T-cell (primary cell): ENCODE measurements at places on chromosomes 12 and 14.

- DNase-seq: no peak
- H3K27ac ChIP-seq: no peak overlapping the region
- no peaks in the 10 kb centered on the region for H3K36me3 ChIP-seq
- H3K4me1 ChIP-seq: no peaks in the 10 kb centered on the region
- H3K27me3 ChIP-seq: no peaks in the 10 kb centered on the region
- H3K4me3 ChIP-seq: no peak overlapping the region
Observed at GRCh38 chr12:76588881-76589565, 29.5 kb upstream of the OSBPL8 start.

DNA sequence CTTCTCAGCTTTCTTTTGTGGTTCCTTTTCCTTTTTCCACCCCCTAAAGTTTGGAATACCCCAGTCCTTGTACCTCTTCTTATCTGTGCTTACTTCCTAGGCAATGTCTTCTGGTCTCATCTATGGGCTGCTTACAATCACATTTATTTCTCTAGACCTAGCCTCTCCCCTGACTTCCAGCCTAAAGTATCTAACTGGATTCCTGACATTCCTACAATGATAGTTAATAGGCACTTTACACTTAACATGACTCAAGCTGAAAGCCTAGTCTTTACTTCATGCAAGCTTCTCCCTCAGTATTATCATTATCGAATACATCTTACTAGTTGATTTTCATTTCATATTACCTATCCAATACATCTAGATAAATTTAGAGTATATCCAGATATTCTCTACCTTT lies 21.2 kb downstream of the CLECL1 start:
- H3K4me3 ChIP-seq: no peak overlapping the region
- H3K27me3 ChIP-seq: no peaks in the 10 kb centered on the region
- DNase-seq: no peak
- peaks cover 15% of the 10 kb centered on the region for H3K4me1 ChIP-seq
- H3K36me3 ChIP-seq: no peaks in the 10 kb centered on the region

- H3K27ac ChIP-seq: no peak overlapping the region
- no peaks in the 10 kb centered on the region for H3K36me3 ChIP-seq
- peaks cover 12% of the 10 kb centered on the region for H3K4me1 ChIP-seq
- H3K4me3 ChIP-seq: no peak overlapping the region
- no peak for DNase-seq
Observed at GRCh38 chr12:47097276-47097896, 17.6 kb upstream of the AMIGO2 start.

DNA sequence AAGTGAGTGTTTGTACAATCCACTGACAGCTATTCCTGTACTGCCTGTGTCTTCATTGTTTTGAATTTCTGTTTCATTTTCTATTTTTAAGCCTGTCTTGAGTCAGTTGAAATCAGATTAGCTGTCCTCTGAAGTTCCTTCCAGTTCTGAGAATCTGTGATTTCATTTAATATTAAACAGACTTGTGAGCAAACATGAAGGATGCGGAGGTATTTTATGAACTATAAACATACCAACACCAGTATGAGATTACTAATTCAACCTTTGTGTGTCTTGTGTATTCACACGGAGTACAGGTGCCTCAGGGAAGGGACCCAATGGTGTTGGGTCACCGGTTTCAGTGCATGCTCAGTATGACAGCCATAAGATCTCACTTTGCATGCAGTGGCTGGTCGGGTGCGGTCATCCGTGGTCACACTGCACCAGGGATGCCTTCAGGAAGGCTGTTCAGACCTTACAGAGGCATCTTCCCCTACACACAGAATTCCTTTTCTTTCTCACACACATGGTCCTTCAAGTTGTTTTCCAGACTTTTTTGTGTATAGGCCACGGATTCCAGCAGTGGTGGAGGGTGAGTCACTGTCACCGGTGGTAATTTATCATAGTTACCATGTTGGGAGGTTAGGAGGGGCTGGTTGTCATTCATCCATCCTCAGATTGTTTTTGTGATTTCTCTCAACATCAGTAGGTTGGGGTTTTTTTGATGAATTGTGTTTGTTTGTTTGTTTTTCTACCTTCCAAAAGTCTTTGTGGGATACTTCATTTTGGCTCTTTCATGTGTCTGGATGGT lies 103.0 kb upstream of the SFSWAP start:
- peaks cover 21% of the 10 kb centered on the region for H3K4me1 ChIP-seq
- no peak for DNase-seq
- H3K27ac ChIP-seq: peak overlapping the region; percentile 54

DNA sequence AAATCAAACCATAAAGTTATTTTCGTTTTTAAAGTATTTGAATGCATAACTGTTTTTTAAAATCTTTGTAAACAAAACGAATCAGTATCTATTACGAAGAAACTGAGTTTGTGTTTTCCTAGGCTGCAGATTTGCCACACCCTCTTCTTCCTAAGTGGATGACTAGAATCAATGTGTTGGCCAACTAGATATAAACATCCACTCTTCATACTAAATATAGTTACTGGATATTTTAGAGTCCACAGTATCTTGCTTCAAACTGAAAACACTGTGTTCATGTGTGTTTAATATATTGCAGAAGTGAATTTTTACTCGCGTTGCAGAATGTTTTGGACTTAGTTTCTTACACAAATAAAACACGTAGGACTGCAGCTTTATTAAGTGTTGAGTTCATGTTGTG lies 63.2 kb downstream of the KLHL28 start:
- H3K27ac ChIP-seq: no peak overlapping the region
- no peaks in the 10 kb centered on the region for H3K27me3 ChIP-seq
- peaks cover 9% of the 10 kb centered on the region for H3K4me1 ChIP-seq
- H3K36me3 ChIP-seq: no peaks in the 10 kb centered on the region
- H3K4me3 ChIP-seq: no peak overlapping the region
- no peak for DNase-seq

- DNase-seq: no peak
- H3K36me3 ChIP-seq: no peaks in the 10 kb centered on the region
- H3K27ac ChIP-seq: no peak overlapping the region
Observed at GRCh38 chr12:41634091-41634490, 446.0 kb downstream of the PDZRN4 start.

DNA sequence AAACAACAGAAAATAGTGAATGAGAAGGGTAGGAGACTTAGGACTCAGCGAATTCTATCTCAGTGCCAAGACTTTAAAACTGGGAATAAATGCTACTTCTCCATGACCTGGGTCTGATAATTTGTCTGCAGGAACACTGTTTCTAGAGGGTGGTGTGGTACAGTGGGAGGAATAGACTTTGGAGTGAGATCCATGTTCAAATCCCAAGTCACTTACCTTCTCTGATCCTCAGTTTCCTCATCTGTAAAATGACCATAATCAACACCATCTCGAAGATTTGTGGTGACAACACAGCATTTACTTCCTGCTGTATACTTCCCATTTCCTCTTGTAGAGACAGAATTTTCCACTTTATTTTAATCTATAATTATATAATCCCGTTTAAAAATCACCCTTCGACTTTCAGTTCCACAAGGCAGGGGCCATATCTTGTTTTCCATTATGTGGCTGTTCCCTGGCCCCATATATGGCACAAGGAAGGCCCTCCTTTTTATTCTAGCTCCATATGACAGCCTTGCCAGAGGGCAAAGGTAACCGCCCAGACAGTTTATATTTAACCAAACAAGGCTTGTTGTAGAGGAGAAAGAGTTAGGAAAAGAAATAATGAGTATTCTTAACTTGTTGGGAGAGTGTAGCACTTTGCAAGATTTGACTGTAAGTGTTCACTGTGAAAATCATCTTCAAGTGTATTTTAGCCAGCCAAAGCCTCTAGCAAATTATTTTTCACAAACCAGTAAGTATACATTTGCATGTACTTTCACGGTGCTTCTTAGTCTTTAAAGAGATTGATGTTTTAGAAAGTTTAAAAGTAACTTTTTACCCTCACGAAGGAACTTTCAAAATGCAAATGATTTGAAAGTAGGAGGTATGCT lies 243.1 kb downstream of the AKAP6 start:
- no peak overlapping the region for H3K27ac ChIP-seq
- no peaks in the 10 kb centered on the region for H3K27me3 ChIP-seq
- no peak overlapping the region for H3K4me3 ChIP-seq
- DNase-seq: no peak
- H3K36me3 ChIP-seq: no peaks in the 10 kb centered on the region
- no peaks in the 10 kb centered on the region for H3K4me1 ChIP-seq

- H3K27me3 ChIP-seq: no peaks in the 10 kb centered on the region
- H3K4me1 ChIP-seq: no peaks in the 10 kb centered on the region
- H3K36me3 ChIP-seq: no peaks in the 10 kb centered on the region
Observed at GRCh38 chr12:105419606-105420005, 89.1 kb downstream of the C12orf75 start.

- H3K27me3 ChIP-seq: no peaks in the 10 kb centered on the region
- H3K4me1 ChIP-seq: no peaks in the 10 kb centered on the region
- H3K4me3 ChIP-seq: no peak overlapping the region
Observed at GRCh38 chr14:64409126-64409920, 21.2 kb downstream of the MTHFD1 start.

DNA sequence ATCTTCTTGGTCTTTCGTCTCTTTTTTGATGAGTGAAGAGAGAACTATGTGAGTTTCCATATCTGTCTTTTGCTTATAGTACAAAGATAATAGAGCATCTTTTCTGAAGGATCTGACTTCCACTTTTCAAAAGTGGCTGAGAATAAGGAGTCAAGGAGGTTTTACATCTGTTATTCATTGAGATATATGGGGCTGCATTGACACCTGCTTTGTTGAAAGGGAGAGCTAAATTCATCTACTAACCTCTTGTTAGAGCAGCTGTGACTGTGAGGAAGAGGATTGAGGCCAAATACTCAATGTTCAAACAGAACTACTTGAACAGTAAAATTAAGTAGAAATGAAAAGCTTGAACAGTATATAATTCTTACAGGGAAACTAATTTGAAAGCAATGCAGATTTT lies 130.2 kb upstream of the ATP2B1 start:
- no peak for DNase-seq
- H3K36me3 ChIP-seq: no peaks in the 10 kb centered on the region
- no peaks in the 10 kb centered on the region for H3K27me3 ChIP-seq

GRCh38 chr14:104268295-104268694 lies 129.9 kb downstream of the KIF26A start:
- no peak overlapping the region for H3K27ac ChIP-seq
- DNase-seq: no peak
- H3K4me1 ChIP-seq: no peaks in the 10 kb centered on the region

GRCh38 chr14:24817212-24818057 lies 183.4 kb upstream of the GZMB start:
- H3K4me1 ChIP-seq: no peaks in the 10 kb centered on the region
- DNase-seq: no peak
- H3K36me3 ChIP-seq: no peaks in the 10 kb centered on the region
- no peaks in the 10 kb centered on the region for H3K27me3 ChIP-seq
- no peak overlapping the region for H3K27ac ChIP-seq
- H3K4me3 ChIP-seq: no peak overlapping the region

DNA sequence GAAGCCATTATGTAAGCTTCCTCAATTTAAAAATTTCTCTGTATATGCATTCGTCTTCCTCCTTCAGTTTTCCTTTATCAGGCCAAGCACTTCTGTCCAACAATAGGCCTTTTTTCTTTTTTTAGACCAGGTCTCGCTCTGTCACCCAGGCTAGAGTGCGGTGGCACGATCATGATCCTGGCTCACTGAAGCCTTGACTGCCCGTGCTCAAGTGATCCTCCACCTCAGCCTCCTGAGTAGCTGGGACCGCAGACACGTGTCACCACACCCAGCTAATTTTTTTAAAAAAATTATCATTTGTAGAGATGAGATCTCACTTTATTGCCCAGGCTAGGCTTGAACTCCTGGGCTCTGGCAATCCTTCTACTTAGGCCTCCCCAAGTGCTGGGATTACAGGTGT lies 25.8 kb downstream of the TAOK3 start:
- no peaks in the 10 kb centered on the region for H3K36me3 ChIP-seq
- H3K27me3 ChIP-seq: no peaks in the 10 kb centered on the region
- no peak overlapping the region for H3K4me3 ChIP-seq
- H3K27ac ChIP-seq: no peak overlapping the region

DNA sequence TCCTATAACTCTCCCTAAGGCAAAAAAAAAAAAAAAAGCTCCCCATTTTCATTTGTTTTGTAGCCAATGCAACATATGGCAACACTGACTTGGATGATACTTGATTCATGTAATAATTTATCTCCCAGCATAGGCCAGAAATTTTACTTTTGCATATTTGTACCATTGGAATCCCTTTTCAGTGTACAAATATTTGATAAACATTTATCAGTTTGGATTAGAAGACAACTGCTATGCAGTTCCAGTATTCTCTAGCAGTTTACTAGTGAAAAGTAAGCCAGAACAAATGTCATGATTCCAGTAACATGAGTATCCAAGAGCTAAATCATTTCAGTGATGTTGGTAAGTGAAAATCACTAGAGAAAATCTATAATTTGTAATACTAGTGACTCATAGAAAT lies 392.3 kb downstream of the CCER1 start:
- H3K27ac ChIP-seq: no peak overlapping the region
- no peak for DNase-seq
- no peaks in the 10 kb centered on the region for H3K27me3 ChIP-seq
- H3K4me3 ChIP-seq: no peak overlapping the region
- H3K36me3 ChIP-seq: no peaks in the 10 kb centered on the region

- peaks cover 68% of the 10 kb centered on the region for H3K27me3 ChIP-seq
- no peaks in the 10 kb centered on the region for H3K36me3 ChIP-seq
- no peak overlapping the region for H3K27ac ChIP-seq
- no peak overlapping the region for H3K4me3 ChIP-seq
- no peaks in the 10 kb centered on the region for H3K4me1 ChIP-seq
Observed at GRCh38 chr14:99660794-99661193, 15.9 kb downstream of the HHIPL1 start.

DNA sequence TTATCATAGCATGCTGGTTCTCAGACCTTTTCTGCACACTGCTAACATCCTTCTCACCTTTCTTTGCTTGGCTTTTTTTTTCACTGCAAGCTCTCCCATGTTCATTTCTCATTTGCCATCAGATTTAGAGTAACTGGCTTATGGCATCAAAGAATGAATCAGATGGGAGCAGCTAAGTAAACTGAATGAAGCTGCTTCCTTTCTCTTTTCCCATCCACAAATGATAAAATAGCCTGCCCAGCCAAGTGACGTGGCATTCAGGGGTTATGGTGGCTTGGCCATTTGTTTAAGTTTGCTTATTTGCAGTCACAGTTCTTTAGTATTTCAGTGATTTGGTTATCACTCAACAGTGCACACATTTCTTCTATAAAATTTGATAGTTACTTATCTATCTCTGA lies 708.6 kb downstream of the DIO2 start:
- no peak for DNase-seq
- no peaks in the 10 kb centered on the region for H3K36me3 ChIP-seq
- no peaks in the 10 kb centered on the region for H3K27me3 ChIP-seq
- H3K4me1 ChIP-seq: no peaks in the 10 kb centered on the region
- H3K4me3 ChIP-seq: no peak overlapping the region

GRCh38 chr12:96392397-96392796 lies 7.8 kb downstream of the CDK17 start:
- peaks cover 45% of the 10 kb centered on the region for H3K4me1 ChIP-seq
- no peaks in the 10 kb centered on the region for H3K36me3 ChIP-seq
- no peak overlapping the region for H3K4me3 ChIP-seq
- H3K27me3 ChIP-seq: no peaks in the 10 kb centered on the region
- no peak overlapping the region for H3K27ac ChIP-seq

- no peaks in the 10 kb centered on the region for H3K27me3 ChIP-seq
- no peaks in the 10 kb centered on the region for H3K4me1 ChIP-seq
- H3K36me3 ChIP-seq: no peaks in the 10 kb centered on the region
- no peak overlapping the region for H3K4me3 ChIP-seq
Observed at GRCh38 chr12:52924764-52925716, 20.2 kb upstream of the KRT8 start.
